ENCODE measurements at places on chromosomes 11 and 22. TPM values are rescaled to one million over a fixed set of nuclear protein-coding genes. Genes with fewer than 3 reads are reported as not detected.

The POU2AF3 gene
- total RNA-seq: not detected

The MAJIN gene
- not detected for total RNA-seq

The SEC14L6 gene
- total RNA-seq: 20.3 TPM

The SC5D gene
- total RNA-seq: 73.3 TPM

The H19 gene
- 0.55 TPM for total RNA-seq

The FGF19 gene
- total RNA-seq: not detected
